ENCODE measurements at places on chromosomes 2 and 18.

GRCh38 chr2:17752892-17753802 is 463 bp downstream of the SMC6 start:
- DNase-seq = peak; percentile 43

- DNase-seq = peak; percentile 59
Measured at GRCh38 chr2:85110991-85111560, 22.1 kb upstream of the TCF7L1 start.

- DNase-seq = peak; percentile 88
Measured at GRCh38 chr2:135839713-135840112, 2.7 kb upstream of the LCT start.

- DNase-seq = peak; percentile 17
Measured at GRCh38 chr2:128396946-128397345, 78.3 kb upstream of the HS6ST1 start.

Data from cardiac fibroblast (primary cell).